ENCODE measurements at places on chromosomes 16 and 17.

DNA sequence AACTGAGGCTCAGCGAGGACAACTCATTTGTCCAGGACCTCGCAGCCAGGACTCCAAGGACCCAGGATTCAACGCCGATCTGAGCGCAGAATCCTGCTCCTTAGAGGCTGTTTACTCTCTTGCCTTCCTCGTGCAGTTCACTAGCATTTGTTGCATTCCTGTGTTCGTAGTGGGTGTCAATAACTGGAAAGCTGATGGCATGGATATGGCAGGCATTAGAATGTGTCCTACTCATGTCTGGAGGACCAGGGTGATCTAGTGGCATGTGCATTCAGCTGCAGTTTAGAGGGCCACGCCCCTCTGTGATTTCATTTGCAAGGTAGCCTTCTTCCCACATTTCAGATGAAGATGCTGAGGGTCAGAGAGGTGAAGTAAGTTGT is 510 bp downstream of the CRISPLD2 start:
- no peak for DNase-seq

DNA sequence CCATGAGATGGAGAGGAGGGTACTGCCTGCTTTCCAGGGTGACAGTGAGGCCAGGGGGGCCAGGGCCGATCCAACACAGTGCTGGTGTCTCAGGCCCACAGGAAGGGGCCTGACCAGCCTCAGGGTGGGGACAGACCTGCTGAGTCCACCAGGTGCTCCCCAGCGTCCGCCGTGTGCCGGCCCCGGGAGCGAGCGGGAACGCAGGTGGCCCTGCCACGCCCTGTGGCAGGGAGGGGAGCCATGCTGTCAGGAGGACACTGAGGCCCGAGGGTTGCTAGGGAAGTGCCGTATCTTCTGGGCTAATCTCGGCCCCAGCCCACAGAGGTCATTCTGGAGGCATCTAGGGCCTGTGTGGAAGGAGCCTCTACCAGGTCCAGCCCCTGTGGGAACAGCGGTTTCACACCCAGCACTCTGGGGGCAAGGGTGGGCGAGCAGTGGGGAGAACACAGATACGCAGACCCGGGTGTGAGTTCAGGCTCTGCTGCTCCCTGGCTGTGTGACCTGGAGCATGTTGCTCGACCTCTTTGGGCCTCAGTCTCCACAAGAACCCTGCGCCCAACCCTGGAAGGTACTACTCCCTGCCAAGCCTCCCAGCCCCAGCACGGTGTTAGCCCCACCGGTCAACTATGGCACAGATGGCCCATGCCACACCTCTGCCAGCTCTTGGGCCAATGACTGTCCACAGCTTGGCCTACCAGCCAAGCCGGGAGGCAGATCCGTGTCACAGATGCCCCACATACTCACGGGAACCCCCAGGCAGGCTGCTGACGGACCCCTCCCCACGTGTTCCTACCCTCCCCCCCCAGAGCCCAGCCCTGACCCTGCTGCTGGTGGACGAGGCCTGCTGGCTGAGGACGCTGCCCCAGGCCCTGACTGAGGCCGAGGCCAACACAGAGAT is 43.9 kb upstream of the ZC3H18 start:
- no peak for DNase-seq

DNA sequence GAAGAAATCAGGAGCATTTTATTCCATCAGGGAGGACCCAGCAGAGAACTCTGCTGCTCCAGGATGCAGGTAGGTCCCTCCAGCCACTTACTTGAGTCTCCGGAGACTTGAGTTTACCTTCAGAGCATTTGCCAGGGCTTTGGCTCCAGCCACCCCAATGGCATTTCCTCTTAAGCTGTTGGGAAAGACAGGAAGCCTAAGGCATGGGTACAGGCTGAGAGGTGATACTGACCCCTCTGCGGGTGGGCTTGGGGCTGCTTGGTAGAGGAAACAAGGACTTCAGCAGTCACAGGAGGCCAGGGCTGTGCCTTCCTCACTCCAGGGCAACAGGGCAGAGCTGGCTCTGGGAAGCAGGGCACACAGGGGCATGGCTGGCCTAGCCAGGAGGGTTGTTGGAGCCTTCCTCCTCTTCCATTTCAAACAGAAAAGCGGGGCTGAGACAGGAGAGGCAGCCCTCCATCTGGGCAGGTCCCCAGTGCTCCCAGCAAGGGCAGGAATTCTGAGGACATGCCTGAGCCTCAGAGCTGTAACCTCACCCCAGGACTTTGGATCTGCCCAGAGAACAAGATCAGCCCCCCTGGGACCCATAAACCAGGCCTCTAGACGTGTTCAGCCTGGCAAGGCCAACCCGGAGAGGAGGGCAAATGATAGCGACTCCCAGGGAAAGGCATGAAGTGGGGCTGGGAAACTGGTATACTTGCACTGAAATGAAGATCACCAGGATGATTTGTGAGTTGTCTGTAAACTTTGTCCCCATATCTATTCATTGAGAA is 34.4 kb downstream of the NLRC3 start:
- no peak for DNase-seq

DNA sequence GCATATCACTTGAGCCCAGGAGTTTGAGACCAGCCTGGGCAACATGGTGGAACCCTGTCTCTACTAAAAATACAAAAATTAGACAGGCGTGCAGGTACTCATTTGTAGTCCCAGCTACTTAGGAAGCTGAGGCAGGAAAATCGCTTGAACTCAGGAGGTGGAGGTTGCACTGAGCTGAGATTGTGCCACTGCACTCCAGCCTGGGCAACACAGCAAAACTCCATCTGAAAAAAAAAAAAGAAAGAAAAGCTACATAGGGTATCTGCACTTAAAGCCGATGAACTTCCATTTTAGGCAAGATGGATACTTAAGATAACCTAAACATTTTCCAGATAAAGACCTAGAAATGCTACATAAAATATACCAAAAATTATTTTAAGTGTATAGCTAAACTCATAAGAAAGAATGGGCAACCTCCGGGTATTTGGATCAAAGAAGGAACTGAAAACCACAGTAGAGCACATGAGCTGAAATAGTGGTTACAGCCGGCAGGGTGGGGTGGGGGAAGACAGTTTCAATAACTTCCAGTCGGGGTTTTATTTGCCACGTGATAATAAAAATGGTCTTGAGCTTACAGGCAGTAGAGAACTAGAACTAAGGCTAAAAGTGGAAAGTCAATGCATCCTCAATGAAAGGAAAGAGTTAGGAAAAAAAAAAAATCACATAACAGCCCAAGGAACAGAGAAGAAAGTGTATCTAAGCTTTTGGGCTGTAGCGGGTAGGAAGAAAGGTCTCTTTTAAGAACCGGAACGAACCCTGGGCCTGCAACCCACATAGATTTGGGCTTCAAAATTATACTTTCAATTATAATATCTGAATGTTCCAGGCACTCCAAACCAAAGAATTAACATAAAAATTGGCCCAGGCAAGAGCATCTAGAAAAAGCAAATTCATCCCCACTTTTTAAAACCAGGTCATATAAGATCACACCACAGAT is 53.1 kb downstream of the CFDP1 start:
- peak; percentile 87 for DNase-seq

- DNase-seq: no peak
Observed at GRCh38 chr17:3968886-3969524, 4.8 kb upstream of the ATP2A3 start.

DNA sequence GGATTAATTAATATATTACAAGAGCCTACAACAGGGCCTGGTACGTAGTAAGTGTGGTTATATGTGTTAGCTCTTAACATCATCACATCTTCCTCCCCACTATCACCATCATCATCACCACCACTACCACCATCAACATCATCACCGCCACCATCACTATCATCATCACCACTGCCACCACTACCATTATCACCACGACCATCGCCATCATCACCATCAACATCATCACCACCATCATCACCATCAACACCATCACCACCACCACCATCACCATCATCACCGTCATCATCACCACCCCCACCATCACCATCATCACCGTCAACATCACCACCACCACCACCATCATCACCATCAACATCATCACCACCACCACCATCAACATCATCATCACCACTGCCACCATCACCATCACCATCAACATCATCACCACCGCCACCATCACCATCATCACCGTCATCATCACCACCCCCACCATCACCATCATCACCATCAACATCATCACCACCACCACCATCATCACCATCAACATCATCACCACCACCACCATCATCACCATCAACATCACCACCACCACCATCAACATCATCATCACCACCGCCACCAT is 7.8 kb upstream of the IL4R start:
- no peak for DNase-seq

All from inflammatory macrophage (primary cell).